MM.1S (cell line): ENCODE measurements at places on chromosomes 5 and 9.
A peak's percentile ranks its signal among the peaks of the same experiment; 100 is the strongest.

DNA sequence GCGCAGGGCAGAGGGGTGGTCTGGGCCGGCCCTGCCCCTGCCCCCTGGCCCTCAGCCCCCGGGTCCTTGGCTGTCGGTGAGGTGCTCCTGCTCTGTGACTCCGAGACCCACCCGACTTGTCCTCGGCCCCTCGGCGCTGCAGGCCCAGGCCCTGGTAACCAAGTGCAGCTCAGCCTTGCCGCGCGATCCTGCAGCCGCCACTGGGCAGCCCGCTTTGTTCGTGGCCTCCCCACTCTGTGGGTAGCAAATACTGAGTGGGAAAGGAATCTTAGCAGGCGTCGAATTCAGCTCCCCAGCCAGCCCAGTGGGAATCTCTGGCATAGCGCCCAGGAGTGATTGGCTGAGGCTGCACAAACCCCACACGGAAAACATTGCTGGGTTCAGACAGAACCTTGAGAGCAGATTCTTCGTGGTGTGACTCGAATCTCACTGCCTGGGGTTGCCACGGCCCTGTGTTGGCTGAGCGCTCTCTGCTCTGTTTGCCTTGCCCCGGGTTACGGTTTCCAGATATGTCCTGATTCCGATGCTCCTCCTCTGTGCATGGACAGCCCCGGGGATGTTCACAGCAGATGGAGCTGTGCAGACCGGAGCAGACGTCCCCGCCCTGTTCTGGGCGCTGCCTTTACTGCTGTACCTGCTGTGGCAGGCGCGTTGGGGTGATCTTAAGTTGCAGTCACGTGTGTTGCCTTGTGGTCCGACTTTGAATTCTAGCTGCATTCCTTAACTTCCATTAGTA lies 13.4 kb upstream of the EXOC3 start:
- H3K27ac ChIP-seq, result no peak overlapping the region
- no peaks in the 10 kb centered on the region for H3K36me3 ChIP-seq
- peaks cover 7% of the 10 kb centered on the region for H3K27me3 ChIP-seq
- peaks cover 5% of the 10 kb centered on the region for H3K4me1 ChIP-seq
- no peak for DNase-seq

- H3K27me3 ChIP-seq, result no peaks in the 10 kb centered on the region
- no peaks in the 10 kb centered on the region for H3K36me3 ChIP-seq
- no peak overlapping the region for H3K27ac ChIP-seq
- H3K4me3 ChIP-seq, result no peak overlapping the region
- no peaks in the 10 kb centered on the region for H3K4me1 ChIP-seq
Measured at GRCh38 chr5:140926443-140927227, 536 bp downstream of the PCDHAC1 start.

- H3K36me3 ChIP-seq, result no peaks in the 10 kb centered on the region
- peaks cover 15% of the 10 kb centered on the region; the same call in 1 of the 2 replicates for H3K4me1 ChIP-seq
- no peak overlapping the region for H3K4me3 ChIP-seq
- DNase-seq, result peak; percentile 61
- H3K27ac ChIP-seq, result no peak overlapping the region
- H3K27me3 ChIP-seq, result no peaks in the 10 kb centered on the region
Measured at GRCh38 chr5:160787240-160787639, 64.8 kb downstream of the ATP10B start.

DNA sequence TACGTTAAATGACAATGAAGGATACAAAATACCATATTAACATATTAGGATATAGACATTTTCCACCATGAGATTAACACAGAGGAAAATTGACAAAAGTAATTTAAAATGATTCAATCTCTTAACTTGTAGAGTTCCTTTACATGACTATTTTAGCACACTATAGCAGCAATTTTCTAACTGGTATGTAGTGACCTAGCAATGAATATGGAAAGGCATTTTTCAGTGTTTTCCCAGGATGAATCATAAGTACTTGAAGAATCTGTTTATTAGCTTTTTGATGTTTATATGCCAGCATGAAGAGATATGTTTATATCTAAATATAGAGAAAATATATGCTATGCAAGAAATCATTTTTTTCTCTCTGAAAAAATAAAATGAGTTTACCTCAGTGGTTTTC lies 782.5 kb upstream of the CDH10 start:
- H3K4me3 ChIP-seq, result no peak overlapping the region
- no peaks in the 10 kb centered on the region for H3K27me3 ChIP-seq
- no peaks in the 10 kb centered on the region for H3K4me1 ChIP-seq
- no peak for DNase-seq
- H3K36me3 ChIP-seq, result no peaks in the 10 kb centered on the region

DNA sequence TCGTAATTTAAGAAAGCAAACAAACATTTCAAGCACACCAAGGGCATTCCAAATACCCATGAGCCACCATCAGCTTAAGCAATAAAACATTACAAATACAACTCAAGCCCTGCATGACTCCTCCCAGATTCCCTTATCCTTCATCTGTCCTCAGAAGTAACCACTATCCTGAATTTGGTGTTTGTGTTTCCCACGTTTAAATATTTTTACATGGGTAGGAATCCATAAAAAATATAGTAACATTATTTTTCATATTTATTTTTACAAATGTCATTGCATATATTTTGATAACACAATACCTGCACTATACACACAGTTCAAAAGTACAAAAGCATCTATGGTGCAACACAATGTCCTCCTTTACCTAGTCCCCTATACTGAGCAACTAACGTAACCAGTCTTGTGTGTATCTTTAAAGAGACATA lies 6.4 kb downstream of the PRKAA1 start:
- DNase-seq, result no peak
- no peak overlapping the region for H3K27ac ChIP-seq
- H3K4me1 ChIP-seq, result 0 out of 2 replicates have a peak, but pooled peaks cover 4% of the 10 kb centered on the region
- no peak overlapping the region for H3K4me3 ChIP-seq

DNA sequence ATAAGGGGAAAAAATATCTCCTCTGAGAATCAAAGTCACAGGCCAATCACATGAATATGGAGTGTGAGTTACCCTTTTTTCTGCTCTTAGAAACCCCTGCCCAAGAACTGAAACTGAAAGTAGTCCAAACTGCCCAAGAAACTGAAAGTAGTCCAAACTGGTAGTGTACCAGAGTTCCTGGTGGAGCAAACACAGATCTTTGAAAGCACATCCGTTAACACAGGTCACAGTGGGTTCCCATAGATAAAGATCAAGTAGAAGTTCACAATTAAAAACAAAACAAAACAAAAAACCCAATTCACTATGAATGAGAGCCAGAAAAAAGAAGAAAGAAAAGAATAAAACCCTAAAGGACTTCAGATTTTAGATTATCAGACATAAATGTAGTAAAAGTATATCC lies 332.4 kb upstream of the EFNA5 start:
- no peaks in the 10 kb centered on the region for H3K36me3 ChIP-seq
- peak overlapping the region; percentile 31; the same call in 1 of the 2 replicates for H3K4me3 ChIP-seq
- H3K27ac ChIP-seq, result peak overlapping the region; percentile 6; the same call in 1 of the 2 replicates
- no peaks in the 10 kb centered on the region for H3K27me3 ChIP-seq
- peak; percentile 82 for DNase-seq

- H3K27ac ChIP-seq, result no peak overlapping the region
- peaks cover 9% of the 10 kb centered on the region for H3K36me3 ChIP-seq
- no peak overlapping the region for H3K4me3 ChIP-seq
- no peak for DNase-seq
- H3K27me3 ChIP-seq, result no peaks in the 10 kb centered on the region
Measured at GRCh38 chr5:616484-617039, 4.4 kb downstream of the CEP72 start.

- peak; percentile 75 for DNase-seq
- peaks cover 22% of the 10 kb centered on the region for H3K4me1 ChIP-seq
- H3K4me3 ChIP-seq, result no peak overlapping the region; the same call in 1 of the 2 replicates
- H3K27me3 ChIP-seq, result no peaks in the 10 kb centered on the region
- peak overlapping the region; percentile 55 for H3K27ac ChIP-seq
- no peaks in the 10 kb centered on the region for H3K36me3 ChIP-seq
Measured at GRCh38 chr5:96885518-96886338, 9.4 kb downstream of the ERAP2 start.

- peak overlapping the region; percentile 99 for H3K27ac ChIP-seq
- peaks cover 54% of the 10 kb centered on the region for H3K4me1 ChIP-seq
- H3K36me3 ChIP-seq, result no peaks in the 10 kb centered on the region
- H3K4me3 ChIP-seq, result peak overlapping the region; percentile 56
- no peaks in the 10 kb centered on the region for H3K27me3 ChIP-seq
- DNase-seq, result no peak
Measured at GRCh38 chr9:131677049-131677443, 62.8 kb downstream of the RAPGEF1 start.

GRCh38 chr9:5025416-5025815 lies 40.3 kb downstream of the JAK2 start:
- H3K27ac ChIP-seq, result no peak overlapping the region
- no peaks in the 10 kb centered on the region for H3K4me1 ChIP-seq
- DNase-seq, result no peak
- H3K4me3 ChIP-seq, result no peak overlapping the region
- H3K27me3 ChIP-seq, result no peaks in the 10 kb centered on the region

DNA sequence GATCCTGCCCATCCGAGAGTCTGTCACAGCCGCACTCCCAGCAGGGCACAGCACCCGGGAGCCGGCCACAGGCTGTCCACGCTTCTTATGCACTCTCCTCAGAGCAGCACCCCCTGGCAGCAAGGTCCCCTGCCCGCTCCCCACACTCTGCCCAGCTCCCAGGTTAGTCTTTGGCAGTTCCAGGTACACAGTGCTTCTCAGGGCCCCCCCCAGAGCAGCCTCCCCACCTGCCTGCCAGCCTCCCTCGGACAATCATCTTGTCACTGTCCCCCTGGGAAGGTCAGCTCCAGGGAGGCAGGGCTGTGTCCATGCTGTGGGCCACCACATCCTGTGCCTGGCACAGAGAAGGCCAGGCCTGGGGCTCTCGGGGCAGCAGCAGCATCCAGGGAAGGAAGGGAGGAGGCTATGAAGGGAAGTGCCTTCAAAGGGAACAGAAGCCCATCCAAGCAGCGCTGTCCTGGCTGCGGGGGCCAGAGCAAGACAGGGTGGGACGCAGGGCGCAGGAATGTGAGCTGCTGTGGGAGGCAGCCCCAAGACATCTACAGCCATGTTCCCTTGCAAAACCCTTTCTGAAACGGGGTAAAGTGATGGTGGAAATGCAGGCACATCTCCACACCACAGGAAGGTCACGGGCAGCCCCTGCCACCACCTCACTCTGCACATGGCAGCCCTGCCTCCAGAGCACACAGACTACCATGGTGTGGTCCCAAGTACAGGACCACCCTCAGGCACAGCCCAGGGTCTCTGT lies 68.6 kb upstream of the ADAMTS2 start:
- no peak overlapping the region for H3K4me3 ChIP-seq
- no peak overlapping the region for H3K27ac ChIP-seq
- H3K27me3 ChIP-seq, result peaks cover 2% of the 10 kb centered on the region; the same call in 1 of the 2 replicates
- H3K4me1 ChIP-seq, result no peaks in the 10 kb centered on the region
- DNase-seq, result no peak

DNA sequence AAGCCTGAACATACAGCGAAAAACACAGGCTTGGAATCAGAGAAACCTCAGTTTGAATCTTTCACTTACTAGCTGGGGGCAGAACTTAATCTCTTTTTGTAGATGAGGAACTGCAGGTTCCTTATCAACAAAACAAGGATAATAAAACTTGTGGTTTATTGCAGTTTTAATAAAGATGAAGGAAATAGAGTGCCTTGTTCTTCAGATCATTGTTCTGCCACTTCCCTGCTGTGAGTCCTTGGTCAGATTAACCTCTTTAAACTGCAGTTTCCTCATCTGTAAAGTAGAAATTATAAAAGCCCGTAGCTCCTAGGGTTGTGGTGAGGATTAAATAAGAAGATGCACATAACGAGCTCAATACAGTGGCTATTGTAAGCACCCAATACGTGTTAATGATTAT lies 57.4 kb downstream of the FEM1C start:
- DNase-seq, result no peak
- H3K27ac ChIP-seq, result no peak overlapping the region
- H3K27me3 ChIP-seq, result no peaks in the 10 kb centered on the region
- no peaks in the 10 kb centered on the region for H3K36me3 ChIP-seq

GRCh38 chr9:128921881-128922763 lies 1.3 kb downstream of the PHYHD1 start:
- no peak overlapping the region for H3K4me3 ChIP-seq
- H3K27me3 ChIP-seq, result no peaks in the 10 kb centered on the region
- no peaks in the 10 kb centered on the region for H3K4me1 ChIP-seq
- no peaks in the 10 kb centered on the region for H3K36me3 ChIP-seq
- DNase-seq, result no peak

DNA sequence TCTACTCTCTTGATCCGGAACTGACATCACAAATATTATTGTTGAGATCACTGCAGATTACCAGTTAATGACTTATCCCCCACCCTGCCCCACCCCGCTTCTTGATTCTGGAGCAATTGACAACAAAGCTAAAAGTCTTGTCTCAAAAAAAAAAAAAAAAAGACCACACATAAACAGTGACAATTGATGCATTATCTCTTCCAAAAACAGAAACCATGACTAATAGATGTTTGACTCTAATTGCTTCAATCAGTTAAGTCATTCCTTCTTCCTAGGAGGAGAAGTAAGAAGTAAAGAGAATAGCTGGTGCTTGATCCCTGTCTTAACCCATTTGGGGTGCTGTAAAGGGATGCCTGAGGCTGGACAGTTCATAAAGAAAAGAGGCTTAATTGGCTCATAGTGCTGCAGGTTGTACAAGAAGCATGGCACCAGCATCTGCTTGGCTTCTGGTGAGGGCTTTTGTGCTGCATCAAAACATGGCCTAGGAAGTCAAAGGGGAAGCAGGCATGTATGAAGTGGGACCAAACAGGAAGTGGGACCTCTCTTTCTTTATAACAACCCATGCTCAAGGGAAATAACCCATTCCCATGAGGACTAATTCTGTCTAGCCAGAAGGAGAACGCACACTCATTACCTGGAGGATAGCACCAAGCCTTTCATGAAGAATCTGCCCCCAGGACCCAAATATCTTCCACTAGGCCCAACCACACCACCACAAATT lies 158.7 kb downstream of the TMEM167A start:
- no peaks in the 10 kb centered on the region for H3K27me3 ChIP-seq
- no peaks in the 10 kb centered on the region for H3K4me1 ChIP-seq
- H3K27ac ChIP-seq, result no peak overlapping the region
- H3K36me3 ChIP-seq, result no peaks in the 10 kb centered on the region

- DNase-seq, result no peak
- H3K27me3 ChIP-seq, result no peaks in the 10 kb centered on the region
- H3K4me1 ChIP-seq, result no peaks in the 10 kb centered on the region
Measured at GRCh38 chr9:117622347-117622746, 81.9 kb upstream of the TLR4 start.

DNA sequence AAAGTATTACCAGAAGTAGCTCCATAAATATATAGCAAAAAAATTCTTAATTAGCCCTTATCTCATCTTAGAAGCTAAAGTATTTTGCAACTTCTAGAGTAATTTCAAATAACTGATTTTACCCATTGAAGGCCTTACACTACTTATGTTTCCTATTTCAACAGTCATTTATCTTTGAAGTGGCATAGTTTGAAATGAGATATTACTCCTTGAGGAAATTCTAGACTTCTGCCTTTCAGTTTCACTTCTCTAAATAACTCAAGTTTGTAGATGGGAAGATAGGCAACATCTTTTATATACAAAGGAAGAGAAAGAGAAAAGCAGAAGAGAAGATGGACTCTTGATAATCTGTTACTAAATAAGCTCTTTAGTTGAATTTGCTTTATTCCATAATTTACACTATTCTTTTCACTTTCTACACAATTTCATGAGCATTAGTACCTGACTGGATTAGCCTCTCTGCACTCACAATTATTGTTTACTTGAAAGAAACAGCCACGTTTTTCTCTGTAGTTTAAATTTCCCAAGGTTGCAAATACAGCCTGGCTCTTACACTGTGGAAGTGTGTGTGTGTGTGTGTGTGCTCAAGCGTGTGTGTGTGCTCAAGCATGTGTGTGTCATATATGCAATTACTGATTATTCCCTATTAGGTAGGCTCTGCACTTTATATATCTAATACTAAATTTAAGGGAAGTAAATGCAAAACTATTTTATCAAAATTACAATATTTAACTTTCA lies 60.6 kb upstream of the EMB start:
- peak overlapping the region; percentile 43; the same call in 1 of the 2 replicates for H3K27ac ChIP-seq
- H3K4me3 ChIP-seq, result peak overlapping the region; percentile 8; the same call in 1 of the 2 replicates
- no peaks in the 10 kb centered on the region for H3K27me3 ChIP-seq
- DNase-seq, result peak; percentile 79
- H3K4me1 ChIP-seq, result peaks cover 14% of the 10 kb centered on the region
